ENCODE measurements at places on chromosomes 6 and 20.
A peak's percentile ranks its signal among the peaks of the same experiment; 100 is the strongest.

- DNase-seq, result no peak
These were observed 102.9 kb downstream of the EDN1 start for GRCh38 chr6:12393100-12393499.

- no peak for DNase-seq
These were observed 8.1 kb upstream of the APCDD1L start for GRCh38 chr20:58523072-58523970.

- DNase-seq, result peak; percentile 18
These were observed 78.9 kb downstream of the ANKRD60 start for GRCh38 chr20:58149437-58150091.

- no peak for DNase-seq
These were observed 12.2 kb downstream of the PRDM13 start for GRCh38 chr6:99618649-99619408.

DNA sequence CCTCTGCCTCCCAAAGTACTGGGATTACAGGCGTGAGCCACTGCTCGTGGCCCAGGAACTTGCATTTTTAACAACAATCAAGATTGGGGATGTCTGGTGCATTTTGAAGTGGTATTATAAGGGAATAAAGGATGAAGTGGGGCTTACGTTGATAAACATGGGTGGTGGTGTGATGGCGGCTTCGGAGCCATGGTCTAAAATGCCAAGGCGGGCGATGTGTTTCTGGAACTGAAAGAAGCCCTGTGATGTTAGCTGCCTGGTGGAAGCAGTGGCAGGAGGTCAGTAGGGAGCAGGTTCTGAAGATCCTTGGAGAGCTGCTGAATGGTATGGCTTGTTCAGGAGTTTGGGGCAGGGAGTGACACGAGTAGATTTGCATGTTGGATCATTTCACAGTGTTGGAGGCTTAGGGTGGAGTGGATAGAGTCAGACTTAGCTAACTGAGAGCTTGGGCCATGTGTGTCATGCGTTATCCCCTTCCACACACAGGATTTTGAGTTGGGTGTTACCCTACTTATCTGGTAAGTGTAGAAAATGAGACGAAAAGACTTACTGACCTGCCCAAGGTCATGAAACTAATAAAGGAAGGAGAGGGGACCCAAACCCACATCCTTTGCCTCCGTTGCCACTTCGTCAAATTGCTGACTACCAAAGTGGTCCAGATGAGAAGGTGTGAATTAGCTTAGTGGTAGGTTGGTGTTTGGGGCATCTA is 1.5 kb downstream of the NELFCD start:
- no peak for DNase-seq

- no peak for DNase-seq
These were observed 13.8 kb upstream of the EEF1A1 start for GRCh38 chr6:73534628-73535027.

DNA sequence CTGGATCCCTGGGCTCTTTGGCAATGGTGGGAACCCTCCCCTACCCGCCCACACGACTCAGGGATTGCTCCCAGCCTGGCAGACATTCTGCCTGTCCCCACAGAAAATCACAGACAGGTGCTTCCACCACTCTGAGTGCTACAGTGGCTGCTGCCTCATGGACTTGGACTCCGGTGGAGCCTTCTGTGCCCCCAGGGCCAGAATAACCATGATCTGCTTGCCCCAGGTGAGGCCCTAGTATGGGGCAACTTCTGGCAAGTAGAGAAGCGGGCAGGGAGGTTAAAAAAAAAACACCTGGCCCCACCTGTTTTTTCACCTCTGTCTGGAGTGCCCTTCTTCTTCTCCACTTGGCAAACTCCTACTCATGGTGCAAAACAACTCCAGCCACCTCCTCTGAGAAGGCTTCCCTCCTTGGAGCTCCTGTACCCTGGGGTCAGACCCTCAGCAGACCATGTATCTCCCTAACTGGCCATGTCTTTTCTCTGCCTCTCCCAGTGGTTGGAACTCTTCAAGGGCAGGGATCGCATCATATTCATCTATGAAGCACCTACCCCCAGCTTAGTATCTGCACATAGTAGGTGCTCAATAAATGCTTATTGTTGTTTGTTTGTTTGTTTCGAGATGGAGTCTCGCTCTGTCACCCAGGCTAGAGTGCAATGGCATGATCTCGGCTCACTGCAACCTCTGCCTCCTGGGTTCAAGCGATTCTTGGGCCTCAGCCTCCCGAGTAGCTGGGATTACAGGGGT is 1.1 kb downstream of the CLPSL2 start:
- no peak for DNase-seq

- DNase-seq, result no peak
These were observed 256.1 kb upstream of the PLCB4 start for GRCh38 chr20:8812817-8813216.

GRCh38 chr6:157676241-157676640 is 146.8 kb upstream of the SNX9 start:
- no peak for DNase-seq

DNA sequence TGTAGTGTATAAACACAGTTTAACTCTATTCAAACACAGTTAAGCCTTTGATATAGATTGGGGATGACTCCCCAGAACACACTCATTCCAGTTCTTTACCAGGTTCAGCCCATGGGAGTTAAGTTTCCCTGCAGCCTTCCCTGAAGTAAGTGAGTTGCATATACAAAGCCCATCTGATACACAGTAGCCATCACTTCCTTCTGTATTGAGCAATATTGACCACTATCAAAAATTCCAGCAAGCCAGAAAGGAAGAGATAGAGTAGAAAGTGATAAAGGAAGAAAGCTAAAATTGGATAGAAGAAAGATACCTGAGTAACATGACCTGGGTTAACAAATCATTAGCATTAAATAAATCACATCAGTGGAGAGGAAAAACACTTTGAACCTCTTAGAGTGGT is 34.6 kb downstream of the DEFB114 start:
- no peak for DNase-seq

GRCh38 chr20:50399917-50400704 is 110.1 kb upstream of the PTPN1 start:
- DNase-seq, result no peak

DNA sequence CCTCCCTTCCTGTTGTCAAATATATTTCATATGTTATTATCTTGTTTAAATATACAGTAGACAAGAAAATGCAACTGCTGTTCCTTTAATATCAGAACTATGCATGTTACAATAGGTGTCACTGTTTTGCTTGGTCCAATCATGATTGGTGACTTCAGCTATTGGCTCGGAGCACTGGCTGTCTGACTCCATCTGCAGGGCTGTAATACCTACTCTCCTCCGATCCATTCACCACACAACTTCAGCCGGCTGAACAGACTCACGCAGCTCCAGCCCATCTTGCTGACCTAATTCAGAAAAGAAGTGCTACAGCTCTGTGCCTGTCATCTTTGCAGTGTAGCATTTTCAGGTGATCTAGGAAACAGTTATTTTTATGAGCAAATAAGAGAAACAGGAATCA is at the start of gene BTBD3:
Gene BTBD3 (plus strand): TSS at position 231 of the 400 bp plus-strand sequence. CDS start 383 bp downstream, outside the sequence.
- DNase-seq, result no peak

GRCh38 chr6:81939766-81940165 is 187.3 kb upstream of the TENT5A start:
- no peak for DNase-seq

- DNase-seq, result no peak
These were observed 137.2 kb downstream of the DLL1 start for GRCh38 chr6:170153436-170154319.

- no peak for DNase-seq
These were observed 34.6 kb downstream of the QKI start for GRCh38 chr6:163449076-163449475.

- no peak for DNase-seq
These were observed 41.3 kb downstream of the WASF1 start for GRCh38 chr6:110137924-110138887.

- no peak for DNase-seq
These were observed 98.4 kb downstream of the PSMB1 start for GRCh38 chr6:170454512-170455285.

GRCh38 chr6:145247692-145248419 is 487.5 kb downstream of the EPM2A start:
- DNase-seq, result no peak

- DNase-seq, result no peak
These were observed at the start of gene SLC35F1 for GRCh38 chr6:117906958-117907600. TSS of gene SLC35F1 (plus strand) at chr6:117907264.

GRCh38 chr6:113597231-113597583 is 259.9 kb upstream of the MARCKS start:
- DNase-seq, result no peak

DNA sequence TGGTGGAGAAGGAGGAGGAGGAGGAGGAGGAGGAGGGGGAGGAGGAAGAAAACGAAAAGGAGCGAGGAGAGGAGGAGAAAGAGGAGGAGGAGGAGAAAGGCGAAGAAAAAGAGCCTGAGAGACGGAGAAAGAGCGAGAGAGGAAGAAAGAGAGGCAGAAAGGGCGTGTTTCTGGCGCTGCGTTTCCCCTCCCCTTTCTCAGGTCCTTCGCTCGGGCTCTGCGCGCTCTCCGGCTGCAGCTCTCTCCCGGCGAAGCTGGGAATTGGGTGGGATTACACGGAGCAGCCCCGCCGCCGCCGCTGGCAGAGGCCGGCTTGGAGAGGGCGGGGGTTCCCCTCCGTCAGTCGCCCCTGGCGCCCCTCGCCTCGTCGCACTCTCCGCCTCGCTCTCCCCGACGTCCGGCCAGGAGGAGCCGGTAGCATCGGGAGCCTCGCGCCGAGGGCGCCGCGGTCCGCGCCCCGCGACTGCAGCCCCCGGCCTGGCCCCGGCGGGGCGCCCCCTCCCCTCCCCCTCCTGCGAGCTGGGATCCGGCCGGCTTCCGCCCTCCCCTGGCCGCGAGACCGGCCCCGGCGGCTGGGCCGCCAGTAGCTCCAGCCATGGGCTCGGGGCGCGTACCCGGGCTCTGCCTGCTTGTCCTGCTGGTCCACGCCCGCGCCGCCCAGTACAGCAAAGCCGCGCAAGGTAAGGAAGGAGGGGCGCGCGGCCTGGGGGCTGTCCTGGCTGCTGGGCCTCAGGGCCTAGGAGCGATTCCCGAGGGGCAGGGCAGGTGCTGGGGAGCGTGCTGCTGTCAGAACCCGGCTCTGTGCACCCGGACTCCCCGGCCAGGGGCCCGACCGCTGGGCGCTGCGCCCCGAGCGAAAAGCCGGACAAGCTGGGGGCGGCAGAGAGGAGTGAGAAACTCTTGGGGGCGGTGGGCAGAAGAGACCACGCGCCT is at the start of gene SCUBE3:
Gene SCUBE3 (plus strand): TSS at position 133 of the 933 bp plus-strand sequence. CDS start 463 bp downstream, at position 596.
- no peak for DNase-seq

DNA sequence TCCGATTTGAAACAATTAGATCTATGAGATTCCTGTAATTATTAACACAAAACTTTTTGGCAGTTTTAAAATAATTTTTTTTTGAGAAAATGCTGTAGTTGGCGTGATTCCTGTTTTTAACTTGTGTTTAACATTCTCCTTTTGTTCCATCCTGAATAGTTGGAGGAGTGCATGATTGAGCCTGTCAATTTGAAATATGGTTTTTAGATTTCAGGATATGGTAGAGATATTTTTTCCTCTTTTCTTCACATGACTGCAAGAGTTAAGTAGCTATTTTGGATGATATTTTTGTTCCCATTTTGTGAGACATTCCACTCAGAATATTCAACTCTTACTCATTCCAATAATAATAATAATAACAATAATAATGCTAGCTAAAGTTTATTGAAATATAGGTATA is 241.7 kb upstream of the MAN1A1 start:
- DNase-seq, result no peak

GRCh38 chr20:16135630-16136029 is 437.6 kb downstream of the KIF16B start:
- DNase-seq, result no peak

GRCh38 chr6:43172104-43173007 is 1.3 kb downstream of the SRF start:
- DNase-seq, result peak; percentile 18

- DNase-seq, result no peak
These were observed 90.4 kb downstream of the MAP3K7 start for GRCh38 chr6:90496258-90497016.

DNA sequence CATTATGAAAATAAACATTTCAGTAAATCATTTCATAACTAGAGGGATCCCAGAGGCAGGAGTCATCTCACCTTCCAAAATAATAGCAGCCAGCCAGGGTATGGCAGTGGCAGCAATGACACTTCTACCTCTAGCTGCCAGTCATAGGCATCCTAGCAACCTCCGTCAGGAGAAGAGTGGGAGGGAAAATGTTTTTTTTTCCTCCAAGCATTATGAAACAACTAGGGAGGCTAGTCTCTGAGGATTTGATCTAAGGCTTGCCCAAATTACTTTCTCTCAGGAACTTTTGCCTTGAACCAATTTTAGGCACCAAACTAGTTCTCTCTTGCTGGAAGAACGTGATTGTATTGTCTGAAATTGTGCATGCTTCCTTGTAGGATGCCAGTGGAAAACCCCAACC is 208.7 kb upstream of the PREP start:
- DNase-seq, result no peak

DNA sequence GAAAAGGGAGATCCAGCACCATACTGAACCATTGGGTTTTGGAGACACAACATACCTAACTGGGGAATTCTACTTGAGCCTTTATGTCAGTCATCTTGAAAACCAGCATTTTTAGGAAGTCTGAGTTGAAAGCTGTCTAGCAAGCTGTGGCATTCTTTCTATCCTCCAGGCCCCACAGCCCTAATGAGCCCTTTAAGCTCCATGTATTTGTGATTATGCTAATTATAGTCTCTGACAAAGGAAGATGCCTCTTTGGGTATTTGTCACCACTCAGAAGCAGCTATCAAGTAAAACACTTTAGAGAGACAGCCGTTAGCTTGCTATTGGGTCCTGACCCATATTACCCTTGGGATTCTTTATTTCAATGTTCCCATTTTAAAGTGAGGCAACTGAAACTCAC is 159.5 kb upstream of the MANEA start:
- no peak for DNase-seq

GRCh38 chr20:42401613-42402012 is 783.4 kb upstream of the CHD6 start:
- no peak for DNase-seq

- peak; percentile 73 for DNase-seq
These were observed 43.7 kb upstream of the HFE start for GRCh38 chr6:26043384-26044139.

- no peak for DNase-seq
These were observed 3.2 kb upstream of the BPIFA1 start for GRCh38 chr20:33232486-33233072.

GRCh38 chr20:11473983-11474382 is 443.7 kb upstream of the BTBD3 start:
- no peak for DNase-seq

DNA sequence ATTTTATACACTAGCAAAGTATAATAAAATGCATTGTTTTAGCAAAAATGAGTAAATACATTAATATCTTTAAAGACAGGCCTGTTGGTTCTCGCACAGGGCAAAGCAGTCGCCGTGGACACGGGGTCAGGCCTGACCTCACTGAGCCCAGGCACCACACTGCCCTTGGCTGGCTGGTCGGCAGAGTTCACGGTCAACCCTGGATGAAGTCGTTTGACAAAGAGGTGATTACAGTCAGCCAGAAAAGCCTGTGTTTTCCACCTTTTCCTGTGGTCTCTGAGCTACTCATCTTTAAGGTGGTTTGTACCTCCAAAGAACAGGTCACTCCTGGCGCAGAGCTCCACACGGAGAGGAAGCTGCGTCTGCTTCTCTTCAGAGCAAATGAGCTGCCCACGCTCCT is 191.5 kb downstream of the DLL1 start:
- DNase-seq, result no peak
